ENCODE measurements at places on chromosomes 4 and X.

DNA sequence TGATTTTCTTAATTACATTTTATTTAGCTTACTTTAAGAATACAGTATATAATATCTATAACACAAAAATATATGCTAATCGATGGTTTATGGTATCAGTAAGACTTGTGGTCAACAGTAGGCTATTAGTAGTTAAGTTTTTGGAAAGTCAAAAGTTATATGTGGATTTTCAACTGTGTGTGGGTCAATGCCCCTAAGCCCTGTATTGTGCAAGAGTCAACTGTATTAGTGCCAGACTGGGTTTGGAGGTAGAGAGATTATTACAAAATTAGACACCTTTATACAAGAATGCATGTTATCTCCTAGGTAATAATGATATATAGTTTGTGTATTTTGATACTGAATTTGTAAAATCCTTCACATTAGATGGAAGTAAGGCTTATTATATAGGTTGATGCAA lies 100.3 kb upstream of the PRR32 start:
- DNase-seq: no peak

- DNase-seq: no peak
These were observed 332.7 kb downstream of the MID1IP1 start for GRCh38 chrX:39133971-39134370.

GRCh38 chr4:126708716-126709115 lies 924.0 kb upstream of the INTU start:
- no peak for DNase-seq

GRCh38 chr4:87353592-87353991 lies 30.9 kb upstream of the HSD17B13 start:
- DNase-seq: peak; percentile 42

- DNase-seq: no peak
These were observed 1.2 kb upstream of the ELF4 start for GRCh38 chrX:130111220-130112154.

DNA sequence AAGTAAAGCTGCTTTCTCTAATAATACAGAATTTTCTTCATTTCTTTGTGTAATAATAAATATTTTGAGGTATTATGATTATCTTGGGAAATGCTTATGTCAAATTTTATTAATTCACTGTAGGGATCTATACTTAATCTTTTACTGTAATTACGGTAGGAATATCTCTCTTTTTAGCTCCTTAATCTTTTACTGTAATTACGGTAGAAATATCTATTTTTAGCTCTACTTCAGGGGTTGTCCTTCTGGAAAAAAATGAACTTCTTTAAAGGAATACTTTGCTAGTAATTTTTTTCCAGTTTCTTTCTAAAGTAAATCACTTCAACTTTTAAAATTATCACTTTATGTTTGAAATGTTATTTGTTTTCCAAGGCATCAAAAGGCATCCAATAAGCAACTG lies 2229.4 kb upstream of the AGA start:
- no peak for DNase-seq

- DNase-seq: no peak
These were observed 158.4 kb downstream of the DCLK2 start for GRCh38 chr4:150236626-150237025.

DNA sequence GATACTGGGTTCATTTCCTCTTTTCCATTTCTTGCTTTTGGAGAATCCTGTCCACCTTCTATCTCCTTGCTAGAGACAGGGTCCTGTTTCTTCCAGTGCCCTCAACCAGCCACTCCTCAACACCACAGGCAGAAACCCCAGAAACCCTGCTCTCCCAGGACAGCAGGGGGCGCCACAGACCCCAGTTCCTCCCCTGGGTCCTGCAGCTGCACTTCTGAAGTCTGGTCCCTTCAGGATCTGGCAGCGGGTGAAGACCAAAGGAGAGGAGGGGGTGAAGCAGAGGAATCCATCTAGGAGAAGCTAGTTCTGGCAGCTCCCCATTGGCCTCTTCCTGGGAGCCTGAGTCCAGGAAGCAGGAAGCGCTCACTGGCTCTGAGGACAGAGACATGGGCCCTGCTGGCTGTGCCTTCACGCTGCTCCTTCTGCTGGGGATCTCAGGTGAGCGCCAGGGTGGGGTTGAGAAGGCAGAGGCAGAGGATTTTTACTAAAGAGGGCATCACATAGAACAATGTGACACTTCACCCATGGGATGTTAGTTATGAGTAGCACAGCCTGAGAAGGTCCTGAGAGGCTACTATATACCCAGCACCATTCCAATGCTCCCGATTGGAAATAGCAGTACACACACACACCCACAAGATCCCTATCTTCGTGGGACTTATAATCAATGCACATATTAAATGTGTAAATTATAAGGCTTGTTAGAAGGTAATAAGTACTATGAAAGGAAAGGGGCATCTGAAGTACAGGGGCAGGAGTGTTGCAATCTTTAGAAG lies at the start of gene PRSS48:
Gene PRSS48, plus strand, starts transcription at position 375 of the 776 bp plus-strand sequence. Its CDS starts 12 bp downstream, at position 387.
- no peak for DNase-seq

GRCh38 chrX:21873063-21873775 lies 17.4 kb downstream of the YY2 start:
- DNase-seq: no peak

GRCh38 chrX:71976753-71977152 lies 66.1 kb downstream of the NHSL2 start:
- no peak for DNase-seq

All from naive thymus-derived CD8-positive, alpha-beta T cell (primary cell).